ENCODE measurements at places on chromosomes 2 and 18.

DNA sequence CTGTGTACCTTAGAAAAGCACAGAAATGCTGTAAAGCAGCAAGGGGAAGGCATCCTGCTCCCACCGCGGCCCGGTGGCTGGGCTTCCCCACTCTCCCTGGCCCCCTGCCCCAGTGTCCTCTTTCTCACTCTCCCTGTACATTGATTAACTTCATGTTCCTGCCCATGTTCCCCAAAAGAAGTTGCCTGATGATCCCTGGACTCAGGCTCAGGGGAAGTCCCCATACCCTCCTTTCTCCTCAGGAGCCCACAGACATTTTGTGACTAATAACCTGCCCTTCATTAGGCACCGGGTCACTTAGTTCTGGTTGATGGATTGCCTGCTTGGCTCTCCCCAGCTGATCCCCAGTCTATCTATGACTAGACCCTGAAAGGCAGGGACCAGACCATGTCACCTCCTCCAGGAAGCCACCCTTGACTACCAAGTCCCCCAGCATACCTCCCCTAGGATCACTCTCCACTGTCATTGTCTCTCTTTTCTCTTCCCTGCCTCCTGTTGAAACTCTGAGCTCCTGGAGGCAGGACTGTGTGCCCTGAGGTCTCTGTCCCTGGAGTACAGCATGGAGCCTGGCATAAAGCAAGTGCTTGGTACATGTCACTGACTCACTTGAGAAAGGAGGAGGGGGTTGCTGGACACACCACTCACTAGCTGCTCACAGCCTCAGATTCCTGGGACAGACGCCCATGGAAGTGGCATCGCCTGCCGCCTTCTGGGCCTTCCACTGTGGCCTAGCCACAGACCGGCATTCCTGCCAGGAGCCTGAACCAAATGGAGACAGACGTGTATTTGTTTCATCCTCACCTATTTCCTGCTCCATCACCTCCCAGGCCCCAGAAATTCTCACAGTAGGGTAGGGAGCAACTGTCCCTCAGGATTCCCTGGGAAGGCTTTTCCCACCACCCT, 13.5 kb downstream of the MALL start:
- peak; percentile 31 for DNase-seq

- DNase-seq, result peak; percentile 93
These were observed 1.4 kb upstream of the LAPTM4A start for GRCh38 chr2:20052861-20053281.

- no peak for DNase-seq
These were observed 4.9 kb downstream of the ASPRV1 start for GRCh38 chr2:69956475-69956979.

DNA sequence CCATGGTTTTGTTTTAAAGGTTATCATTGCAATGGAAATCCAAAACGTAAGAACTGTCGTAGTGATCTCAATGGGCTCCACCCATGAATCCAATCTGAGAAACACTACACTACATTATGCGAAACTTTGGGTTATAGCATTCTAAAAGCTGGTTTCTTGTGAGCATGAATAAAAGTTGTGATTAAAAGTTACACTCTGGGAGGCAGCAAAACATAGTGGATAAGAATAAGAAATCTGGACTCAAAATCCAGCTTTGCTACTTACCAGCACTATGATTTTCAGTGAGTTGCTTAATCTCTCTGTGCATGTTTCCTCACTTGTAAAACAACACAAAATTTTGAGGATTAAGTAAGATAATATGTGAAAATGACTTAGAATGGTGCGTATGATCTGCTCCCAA, 25.7 kb upstream of the THOC1 start:
- DNase-seq, result peak; percentile 65

- no peak for DNase-seq
These were observed 244.7 kb upstream of the MMADHC start for GRCh38 chr2:149832324-149832723.

- DNase-seq, result no peak
These were observed 98.7 kb downstream of the EPHA4 start for GRCh38 chr2:221473451-221473850.

DNA sequence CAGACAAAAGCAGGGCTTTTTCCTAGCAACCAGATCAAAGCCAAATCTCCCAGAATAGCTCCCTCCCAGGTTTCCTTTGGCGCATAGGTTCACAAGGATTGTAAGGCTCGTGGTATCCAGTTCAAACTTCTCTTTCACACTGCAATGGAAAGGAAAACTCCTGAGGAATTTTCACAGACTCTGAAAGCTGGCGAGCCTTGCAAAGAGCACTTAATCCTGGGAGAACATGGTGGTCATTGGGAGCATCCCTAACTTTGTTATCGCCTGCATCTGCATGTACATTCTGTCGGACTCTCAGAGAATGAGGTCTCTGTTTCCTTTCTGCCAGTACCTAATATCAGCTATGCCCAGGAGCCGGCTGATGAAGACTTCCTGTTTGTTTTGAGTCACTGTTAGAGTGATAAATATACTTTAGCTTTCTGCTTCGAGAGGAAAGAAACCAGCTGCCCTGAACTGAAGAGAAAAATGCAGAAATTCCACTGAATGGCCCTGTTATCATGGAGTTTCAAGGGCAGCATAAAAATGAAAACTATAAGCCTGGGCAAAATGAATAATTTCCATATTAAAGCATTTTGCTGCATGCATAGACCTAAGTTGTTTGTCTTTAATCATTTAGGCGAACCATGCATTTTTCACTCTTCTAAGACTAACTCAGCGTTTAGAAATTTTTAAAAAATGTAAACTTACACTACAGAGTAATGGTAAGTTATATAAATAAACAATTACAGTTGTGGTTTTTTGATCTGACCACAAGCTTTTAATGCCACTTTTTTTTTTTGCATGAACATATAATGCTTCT, 76.4 kb upstream of the ZEB2 start:
- peak; percentile 61 for DNase-seq

- peak; percentile 69 for DNase-seq
These were observed 100.5 kb upstream of the ITPRID2 start for GRCh38 chr2:181790716-181791649.

DNA sequence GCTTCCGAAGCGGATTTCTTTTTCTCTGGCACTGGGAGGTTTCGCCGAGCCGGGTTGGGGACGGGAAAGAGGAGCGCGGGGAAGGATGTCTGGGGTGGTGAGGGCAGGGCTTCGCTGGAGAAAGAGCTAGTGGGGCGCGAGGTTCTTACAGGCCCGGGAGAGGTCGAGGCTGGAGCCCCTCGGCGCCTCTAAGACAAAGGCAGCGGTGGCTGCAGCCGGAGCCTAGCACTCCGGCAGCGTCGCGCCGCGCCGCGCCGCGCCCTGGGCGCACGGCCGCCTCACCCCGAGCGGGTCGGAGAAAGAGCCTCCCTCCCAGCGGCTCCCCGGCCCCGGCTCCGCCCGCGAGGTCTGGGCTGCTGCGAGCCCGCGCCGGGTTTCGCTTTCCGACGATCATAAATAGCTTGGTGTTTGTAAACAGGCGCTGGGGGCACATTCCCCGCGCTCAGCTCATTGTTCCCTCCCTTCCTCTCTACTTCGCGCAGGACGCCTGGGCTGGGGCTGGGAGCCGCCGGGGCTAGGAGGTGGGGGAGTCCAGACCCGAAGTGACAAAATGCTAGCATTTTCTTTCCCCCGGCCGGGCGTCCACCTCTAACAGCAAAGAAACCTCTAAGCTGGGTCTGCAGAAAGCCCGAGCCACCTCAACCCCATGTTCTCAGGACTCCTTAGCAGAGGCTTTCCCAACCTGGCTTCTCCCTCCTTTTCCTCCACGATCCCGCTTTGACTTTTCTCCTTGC, 813 bp upstream of the MEIS1 start:
- peak; percentile 85 for DNase-seq

DNA sequence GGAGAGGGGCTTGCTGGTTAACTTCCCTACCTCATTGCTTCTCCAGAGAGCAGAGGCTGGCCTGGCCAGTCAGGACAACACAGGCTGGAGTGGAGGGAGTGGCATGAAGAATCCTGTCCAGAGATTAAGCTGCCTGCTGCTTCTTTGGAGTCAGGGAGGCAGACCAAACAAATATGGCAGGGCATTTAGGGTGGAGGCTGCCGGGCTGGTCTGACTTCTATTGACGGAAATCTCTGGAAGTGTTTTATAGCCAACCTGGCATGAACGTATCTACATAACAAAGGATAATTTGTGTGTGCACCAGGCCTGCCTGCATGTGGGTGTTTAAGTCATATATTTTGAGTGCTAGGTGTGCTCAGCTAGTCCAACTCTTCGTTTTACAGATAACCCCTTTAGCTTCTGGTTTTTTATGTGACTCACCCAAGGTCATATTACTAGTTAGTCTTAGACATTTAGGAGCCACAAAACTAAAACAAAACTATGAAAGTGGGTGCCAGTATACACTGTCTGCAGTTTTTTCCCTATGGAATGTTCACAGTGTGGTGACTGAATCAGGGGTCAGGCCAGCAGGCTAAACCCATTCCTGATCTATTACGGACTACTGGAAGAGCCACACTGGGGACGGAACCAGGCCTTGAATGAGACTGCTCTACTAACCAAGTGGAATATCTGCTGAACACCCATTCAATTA, 5.5 kb downstream of the NPC1 start:
- peak; percentile 35 for DNase-seq

DNA sequence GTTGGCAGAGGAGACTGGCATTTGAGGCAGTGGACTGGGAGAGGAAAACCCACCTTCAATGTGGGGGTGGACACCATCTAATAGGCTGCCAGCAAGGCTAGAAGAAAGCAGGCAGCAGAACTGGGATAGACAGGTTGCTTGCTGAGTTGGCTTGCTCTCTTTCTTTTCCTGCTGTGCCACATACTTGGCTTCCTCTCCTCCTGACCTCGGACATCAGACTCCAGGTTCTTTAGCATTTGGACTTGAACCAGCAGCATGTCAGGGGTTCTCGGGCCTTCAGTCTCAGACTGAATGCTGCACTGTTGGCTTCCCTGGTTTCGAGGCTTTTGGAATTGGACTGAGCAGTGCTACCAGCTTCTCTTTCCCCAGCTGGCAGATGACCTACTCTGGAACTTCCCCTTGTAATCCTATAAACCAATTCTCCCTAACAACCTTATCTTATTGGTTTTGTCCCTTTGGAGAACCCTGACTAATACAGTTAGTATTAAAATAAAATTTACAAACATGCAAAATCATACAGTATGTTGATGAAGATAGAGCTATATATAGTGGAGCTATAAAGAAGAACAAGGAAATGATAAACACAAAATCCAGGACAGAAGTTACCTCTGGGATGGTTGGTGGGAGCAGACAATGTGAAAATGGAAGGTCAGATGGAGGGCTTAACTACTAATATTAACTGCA, 15.9 kb downstream of the DSEL start:
- DNase-seq, result no peak

DNA sequence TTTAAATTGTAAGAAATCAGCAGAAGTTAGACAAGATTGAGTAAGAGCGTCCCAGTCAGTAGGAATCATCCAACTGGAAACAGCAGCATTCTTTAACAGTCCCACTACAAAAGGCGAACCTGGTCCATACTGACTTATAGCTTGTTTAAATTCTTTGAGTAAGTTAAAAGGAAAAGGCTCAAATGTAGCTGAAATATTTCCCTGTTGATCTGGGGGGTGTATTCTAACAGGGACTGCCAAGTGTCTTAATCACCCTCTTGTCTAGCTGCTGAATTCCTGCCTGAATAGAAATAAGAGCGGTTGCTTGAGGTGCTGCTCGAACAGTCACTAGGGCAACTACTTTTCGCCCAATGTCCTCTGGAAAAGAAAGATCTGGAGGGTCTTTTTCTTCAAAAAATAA, 56.4 kb upstream of the FMNL2 start:
- DNase-seq, result no peak

DNA sequence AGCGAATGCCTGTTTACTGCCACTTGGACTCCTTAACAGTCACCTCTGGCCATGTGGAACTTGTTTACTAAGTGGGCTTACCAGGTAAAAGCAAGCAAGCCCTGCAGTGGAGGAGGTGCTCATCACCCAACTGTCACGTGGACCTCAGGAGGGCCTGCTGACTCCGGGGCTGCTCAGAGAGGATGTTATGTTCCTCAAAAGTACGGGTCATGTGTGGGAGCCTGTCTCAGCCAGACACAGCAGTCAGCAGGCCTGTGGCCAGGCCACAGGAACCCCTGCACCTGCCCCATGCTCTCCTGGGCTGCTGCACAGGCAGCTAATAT, 36.2 kb downstream of the AMER3 start:
- DNase-seq, result no peak

DNA sequence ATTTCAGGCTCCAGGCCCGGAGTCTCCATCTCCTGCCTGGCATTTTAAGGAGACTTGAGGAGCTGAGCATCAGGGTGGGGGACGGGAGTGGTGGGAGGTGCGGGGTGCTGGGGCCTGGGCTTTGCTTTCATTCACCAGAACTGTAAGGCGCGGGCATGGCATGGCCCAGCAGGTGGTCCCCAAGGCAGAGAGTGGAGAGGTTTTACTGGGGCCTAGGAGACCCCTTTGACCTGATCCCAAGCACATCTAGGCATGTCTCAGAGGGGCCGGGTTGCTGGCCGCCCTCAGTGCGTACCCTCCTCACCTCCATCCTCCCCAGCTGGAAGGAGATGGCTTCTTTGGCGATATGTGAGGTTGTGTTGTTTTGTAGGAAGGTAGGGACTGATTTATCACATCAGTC, 172.5 kb downstream of the KLHL29 start:
- DNase-seq, result no peak

GRCh38 chr18:39274535-39274934, 1708.9 kb upstream of the CELF4 start:
- DNase-seq, result peak; percentile 1

DNA sequence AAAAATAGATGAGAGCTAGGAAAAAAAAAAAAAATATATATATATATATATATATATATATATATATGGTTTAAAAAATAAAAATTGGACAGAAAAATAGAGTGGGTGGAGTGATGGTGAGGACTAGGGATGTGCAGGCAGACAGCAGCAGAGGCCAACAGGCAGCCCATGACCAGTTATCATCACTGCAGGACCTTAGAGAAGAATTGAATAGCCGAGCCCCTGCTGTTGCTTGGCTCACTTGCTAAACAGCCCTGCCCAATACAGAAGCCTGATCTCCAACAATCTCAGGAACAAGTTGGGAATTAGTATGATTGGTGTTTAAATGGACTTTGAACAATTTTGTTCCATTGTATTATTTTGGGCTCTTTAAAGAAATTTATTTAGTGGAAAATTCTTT, 967.5 kb upstream of the PIK3C3 start:
- no peak for DNase-seq

DNA sequence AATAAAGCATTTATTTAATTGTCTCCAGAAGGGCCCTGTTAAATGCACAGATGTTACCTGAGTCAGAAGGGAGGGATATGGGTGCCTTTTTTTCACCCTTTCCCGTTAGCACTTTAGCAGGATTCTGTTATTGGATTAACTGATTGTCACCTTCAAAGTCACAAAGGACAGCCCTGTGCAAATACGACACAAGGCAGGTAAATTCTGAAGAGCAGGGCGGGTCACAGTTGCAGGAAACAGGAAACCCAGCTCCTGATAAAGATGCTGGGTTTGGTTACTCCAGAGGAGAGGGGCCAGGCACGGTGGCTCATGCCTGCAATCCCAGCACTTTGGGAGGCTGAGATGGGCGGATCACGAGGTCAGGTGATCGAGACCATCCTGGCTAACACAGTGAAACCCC, 11.4 kb upstream of the PKDCC start:
- no peak for DNase-seq

DNA sequence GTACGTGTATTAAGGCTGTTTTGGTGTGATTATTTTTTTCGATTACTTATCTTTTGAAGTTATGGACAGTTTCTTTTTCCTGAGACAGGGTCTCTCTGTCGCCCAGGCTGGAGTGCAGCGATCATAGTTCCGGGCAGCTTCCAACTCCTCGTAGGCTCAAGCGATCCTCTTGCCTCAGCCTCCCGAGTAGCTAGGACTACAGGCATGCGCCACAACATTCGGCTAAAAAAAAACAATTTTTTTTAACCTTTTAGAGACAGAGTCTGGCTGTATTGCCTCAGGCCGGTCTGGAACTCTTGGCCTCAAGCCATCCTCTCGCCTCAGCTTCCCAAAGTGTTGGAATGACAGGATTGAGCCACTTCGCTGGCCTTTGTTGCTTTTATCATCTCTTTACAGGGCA, 945 bp downstream of the HAT1 start:
- peak; percentile 74 for DNase-seq

All from adipocyte (in vitro differentiated cells).